Fibroblast of the conjunctiva (primary cell): ENCODE measurements at places on chromosomes 6 and 20.

DNA sequence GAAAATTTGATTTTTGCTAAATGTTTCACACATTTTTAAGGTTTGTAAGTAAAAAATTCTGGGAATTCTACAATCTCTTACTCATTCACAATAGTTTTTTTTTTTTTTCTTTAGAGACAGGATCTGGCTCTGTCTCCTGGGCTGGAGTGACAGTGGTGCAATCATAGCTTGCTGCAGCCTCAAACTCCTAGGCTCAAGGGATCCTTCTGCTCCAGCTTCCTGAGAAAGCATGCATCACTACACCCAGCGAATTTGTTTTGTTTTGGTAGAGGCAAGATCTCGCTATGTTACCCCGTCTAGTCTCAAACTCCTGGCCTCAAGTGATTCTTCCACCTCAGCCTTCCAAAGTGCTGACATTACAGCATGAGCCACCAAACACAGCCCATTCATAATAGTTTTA is 232.8 kb downstream of the GJA1 start:
- no peak for DNase-seq

- no peak for DNase-seq
Measured at GRCh38 chr20:39878320-39878719, 810.7 kb downstream of the MAFB start.

DNA sequence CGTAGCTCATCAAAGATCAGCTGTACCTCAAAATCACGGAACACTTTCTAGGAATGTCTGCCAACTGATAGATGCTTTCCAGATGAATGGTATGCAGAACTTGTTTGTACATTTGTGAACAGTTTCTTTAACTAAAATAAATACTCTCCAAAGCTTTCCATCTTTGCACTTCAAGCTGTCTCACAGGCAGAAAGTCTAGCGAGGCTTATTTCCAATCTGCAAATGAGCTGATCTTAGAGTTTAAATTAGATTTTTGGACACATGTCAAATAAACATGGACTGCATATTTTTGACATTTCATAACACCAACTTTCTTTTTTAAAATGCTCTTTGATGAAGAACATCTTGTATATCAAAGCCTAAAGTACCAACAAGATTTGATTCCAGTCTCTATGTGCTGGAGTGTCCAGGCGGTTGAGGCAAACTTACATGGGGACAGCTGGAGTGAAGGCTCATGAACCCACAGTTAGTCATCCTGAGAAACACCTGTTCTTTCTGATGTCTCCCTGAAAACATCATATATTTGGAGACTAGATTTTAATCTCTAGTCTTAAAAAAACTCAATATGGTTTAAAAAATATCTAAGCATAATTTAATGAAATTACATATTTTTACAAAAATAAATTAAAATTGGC is 268.6 kb upstream of the AGPAT4 start:
- DNase-seq = no peak

DNA sequence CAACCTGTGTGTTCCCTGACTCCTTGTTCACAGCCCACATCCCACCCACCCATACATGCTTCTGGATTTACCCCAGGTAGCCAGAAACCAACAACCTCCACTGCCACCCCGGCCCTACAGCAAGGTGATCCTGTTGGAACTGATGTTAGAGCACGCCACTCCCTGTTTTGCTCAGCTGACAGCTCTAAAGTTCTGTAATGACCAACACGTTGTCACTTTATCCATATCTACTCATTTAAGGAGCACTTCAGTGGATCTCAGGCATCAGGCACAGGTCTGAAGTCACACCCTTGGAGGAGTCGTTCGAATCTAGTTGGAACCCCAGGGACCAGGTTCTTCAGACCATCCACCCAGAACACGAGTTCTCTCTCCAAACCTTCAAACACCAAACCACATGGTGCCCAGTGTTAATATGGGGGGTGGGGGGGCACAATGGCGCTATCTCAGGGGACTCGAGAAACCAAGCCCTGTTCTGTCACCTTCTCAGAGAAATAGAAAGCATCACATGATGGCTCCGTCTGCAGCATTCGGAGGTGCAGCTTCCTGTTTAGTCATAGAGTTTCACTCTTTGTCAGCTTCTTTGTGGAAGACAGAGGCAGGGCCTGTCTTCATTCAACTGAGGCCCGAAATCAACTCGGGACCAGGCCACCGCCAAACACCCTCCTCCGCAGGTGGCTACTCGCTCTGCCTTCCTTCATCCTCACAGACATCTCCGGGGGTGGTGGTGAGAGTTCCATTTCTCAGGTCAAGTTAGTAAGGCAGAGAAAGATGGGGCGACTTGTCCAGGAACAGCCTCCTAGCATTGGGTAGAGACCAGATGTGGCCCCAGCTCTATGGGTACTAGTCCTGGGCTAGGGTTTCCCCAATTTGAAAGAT is 142.2 kb downstream of the NFATC2 start:
- no peak for DNase-seq

GRCh38 chr6:134122775-134123174 is 70.4 kb upstream of the SLC2A12 start:
- DNase-seq = no peak

DNA sequence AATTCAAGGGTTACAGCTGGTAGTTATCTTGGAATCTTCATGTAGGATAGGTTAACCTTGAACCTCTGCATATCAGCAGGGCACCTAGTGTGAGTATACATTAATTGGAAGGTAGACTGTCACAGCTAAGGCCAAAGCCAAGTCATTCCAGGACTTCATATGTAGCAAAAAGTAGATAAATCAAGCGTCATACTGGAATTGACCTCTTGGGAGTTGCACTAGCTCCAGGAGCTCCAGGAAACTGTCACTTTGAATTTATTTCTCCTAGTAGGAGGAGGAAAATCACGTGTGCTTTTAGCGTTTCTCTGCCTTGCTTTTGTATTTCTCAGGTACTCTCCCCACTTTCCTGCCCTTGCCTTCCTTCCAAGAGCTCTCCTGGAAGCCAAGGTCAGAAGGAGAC is 30.3 kb downstream of the RIPOR2 start:
- DNase-seq = no peak

- no peak for DNase-seq
Measured at GRCh38 chr6:31321820-31322219, 35.2 kb downstream of the HLA-B start.

DNA sequence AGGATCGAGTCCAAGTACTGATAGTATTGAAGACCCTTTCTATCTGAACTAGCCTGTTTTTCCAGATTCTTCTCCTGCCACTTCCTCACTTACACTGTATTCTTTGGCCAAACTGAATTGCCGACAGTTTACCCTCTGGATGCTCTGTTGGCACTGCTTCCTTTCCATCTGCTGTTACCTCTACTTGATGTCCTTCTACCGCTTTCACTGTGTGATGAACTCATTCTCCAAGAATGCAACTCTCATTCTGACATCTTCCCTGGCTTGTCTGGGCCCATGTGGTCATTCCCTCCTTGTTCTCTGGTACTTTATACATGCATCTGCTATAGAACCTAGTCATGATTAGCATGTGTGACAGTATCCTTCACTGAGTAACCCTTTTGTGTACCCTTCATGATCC is 16.3 kb downstream of the RPRD1B start:
- no peak for DNase-seq

GRCh38 chr20:49187330-49187850 is 744 bp downstream of the STAU1 start:
- no peak for DNase-seq

- peak; percentile 17 for DNase-seq
Measured at GRCh38 chr20:12237772-12238171, 320.1 kb downstream of the BTBD3 start.

- DNase-seq = no peak
Measured at GRCh38 chr6:22021966-22022365, 274.9 kb downstream of the PRL start.

- DNase-seq = peak; percentile 24
Measured at GRCh38 chr6:2197177-2197671, 48.2 kb downstream of the GMDS start.

GRCh38 chr20:38112930-38113294 is 52.2 kb downstream of the TGM2 start:
- DNase-seq = no peak

GRCh38 chr20:57078116-57078515 is 188.3 kb downstream of the BMP7 start:
- no peak for DNase-seq
